ENCODE measurements at places on chromosomes 11 and 22.

GRCh38 chr11:20213790-20214189 lies 53.5 kb upstream of the DBX1 start:
- no peak for DNase-seq

DNA sequence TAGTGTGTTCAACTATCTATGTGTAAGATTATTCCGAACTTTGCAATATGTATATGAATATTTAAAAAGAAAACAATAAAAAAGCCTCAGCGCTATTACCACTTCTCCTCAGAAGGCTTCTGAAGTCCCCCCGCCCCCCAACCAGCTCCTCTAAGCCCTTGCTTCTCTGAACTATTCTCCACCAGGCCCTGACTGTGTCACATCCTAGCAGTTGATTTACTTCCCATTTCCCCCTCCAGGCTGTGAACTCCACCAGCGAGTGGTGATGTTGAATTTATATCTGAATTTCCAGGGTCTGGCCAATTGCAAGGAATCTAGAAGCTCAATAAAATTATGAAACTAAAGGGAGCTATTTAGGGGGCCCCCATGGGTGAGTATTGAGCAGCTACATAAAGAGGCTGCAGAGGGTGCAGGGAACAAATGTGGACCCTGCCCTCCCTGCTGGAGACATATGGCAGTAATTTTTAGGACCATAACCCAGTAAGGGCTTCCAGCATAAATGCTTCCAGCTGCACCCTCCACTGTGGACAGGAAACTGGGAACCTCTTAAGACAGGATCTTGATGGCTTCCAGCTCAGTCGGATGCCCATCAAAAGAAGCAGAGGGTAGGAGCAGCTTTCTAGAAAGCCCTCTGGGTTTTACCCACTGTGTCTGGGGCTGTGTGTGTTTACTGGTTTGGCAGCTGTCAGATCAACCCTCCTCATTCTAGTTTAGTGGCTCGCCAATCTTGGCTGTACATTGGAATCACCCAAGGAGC lies 81.4 kb downstream of the TIMP3 start:
- DNase-seq: no peak

- no peak for DNase-seq
These were observed at the start of gene OTOG for GRCh38 chr11:17547051-17547577. TSS of gene OTOG (plus strand) at chr11:17547259. CDS start at chr11:17547373, 114 bp downstream.

GRCh38 chr22:43385770-43386641 lies 25.8 kb upstream of the MPPED1 start:
- peak; percentile 30 for DNase-seq

- DNase-seq: no peak
These were observed 120.5 kb downstream of the HIPK3 start for GRCh38 chr11:33377412-33378370.

GRCh38 chr11:108239076-108239475 lies 16.2 kb downstream of the ATM start:
- DNase-seq: no peak
